ENCODE measurements at places on chromosomes 16 and 17.

DNA sequence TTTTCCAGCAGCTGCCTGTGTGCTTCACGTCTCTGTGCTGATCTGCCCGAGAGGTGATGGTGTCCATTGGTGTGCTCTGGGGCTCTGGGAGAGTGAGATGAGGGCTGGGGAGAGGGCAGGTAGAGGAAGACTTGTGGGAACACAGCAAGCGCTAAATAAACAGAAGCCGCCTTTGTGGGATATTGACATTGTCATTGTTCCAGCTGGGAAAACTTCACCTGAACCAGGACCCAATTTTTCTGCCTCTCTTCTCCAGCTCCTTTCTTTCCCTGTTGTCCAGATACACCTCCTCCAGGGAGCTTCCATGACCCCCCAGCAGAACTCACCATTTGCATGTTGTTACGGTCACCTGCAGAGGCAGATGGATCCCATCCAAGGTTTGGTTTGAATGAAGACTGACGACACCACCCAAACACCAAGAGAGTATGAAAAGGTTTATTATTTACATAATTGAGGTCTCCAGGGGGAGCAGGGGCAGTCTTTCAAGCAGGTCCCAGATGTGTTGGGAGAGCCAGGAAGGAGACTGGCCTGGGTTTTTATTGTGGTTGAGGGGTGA is 3.6 kb upstream of the ITGA3 start:
- no peak for DNase-seq

DNA sequence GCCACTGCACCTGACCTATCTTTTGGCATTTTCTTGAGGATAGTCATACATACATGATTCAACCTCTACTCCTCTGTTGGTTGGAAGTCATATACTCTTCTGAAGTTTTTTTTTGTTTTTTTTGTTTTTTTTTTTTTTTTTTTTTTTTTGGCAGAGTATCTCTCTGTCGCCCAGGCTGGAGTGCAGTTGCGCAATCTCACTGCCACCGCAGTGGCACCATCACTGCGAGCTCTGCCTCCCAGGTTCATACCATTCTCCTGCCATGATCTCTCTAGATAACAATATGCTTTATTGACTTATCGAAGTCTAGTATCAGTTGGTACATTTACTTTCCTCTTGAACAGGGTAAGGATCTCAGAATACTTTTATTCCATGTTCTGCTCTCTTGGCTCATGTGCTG is 224.2 kb upstream of the WSCD1 start:
- DNase-seq = no peak

DNA sequence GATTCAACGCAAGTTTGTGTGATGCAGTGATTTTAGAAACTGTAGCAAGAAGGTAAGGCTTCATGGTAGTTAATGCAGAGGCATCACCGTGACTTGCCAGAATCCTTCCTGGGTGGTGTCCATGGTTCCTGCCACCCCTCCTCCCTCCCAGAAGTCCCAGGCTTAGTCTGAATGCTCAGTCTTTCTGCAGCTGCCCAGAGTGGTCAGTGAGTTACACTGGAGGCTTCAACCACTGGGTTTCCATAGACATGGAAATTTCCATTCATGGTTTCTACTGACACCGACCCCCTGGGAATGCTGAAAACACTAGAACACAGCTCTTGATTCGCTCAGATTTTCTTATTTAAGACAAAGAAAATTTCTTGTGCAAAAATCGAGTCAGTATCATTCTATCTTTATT is 159.4 kb upstream of the HSBP1 start:
- DNase-seq = no peak

DNA sequence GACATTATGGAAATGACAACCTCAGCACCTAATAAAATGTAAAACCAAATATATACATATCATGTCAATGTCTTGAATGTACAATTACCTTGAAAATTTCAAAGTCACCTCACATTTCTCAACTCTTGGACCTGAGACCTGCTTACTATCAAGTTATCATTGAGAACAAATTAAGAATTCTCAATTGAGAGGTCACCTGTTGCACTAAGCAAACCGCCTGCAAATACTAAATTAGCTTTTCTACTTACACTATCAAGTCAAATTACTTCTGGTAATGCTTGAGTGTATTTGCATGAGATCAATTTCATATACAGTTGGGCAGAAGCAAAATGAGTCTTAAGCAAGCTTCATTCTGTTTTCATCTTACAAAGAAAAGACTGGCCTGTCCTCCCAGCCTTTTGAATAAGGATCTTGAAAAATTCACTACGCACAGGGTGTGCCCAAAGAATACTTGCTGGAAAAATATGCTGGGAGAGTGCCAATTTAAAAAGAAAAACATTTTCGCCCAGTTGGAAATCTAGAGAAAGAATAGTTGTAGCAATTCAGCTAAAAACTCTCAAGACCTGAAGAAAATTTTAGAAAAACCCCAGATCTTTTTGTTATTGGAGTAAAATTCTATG is 35.7 kb downstream of the KANSL1 start:
- no peak for DNase-seq

GRCh38 chr17:300881-301280 is 51.7 kb downstream of the RPH3AL start:
- no peak for DNase-seq

Measured in DMS79 treated with DMSO at 0.1 percent for 48 hours (cell line).